ENCODE measurements at places on chromosomes 16 and 17.

- peak; percentile 44 for DNase-seq
Observed at GRCh38 chr16:54373534-54374520, 87.2 kb upstream of the IRX3 start.

DNA sequence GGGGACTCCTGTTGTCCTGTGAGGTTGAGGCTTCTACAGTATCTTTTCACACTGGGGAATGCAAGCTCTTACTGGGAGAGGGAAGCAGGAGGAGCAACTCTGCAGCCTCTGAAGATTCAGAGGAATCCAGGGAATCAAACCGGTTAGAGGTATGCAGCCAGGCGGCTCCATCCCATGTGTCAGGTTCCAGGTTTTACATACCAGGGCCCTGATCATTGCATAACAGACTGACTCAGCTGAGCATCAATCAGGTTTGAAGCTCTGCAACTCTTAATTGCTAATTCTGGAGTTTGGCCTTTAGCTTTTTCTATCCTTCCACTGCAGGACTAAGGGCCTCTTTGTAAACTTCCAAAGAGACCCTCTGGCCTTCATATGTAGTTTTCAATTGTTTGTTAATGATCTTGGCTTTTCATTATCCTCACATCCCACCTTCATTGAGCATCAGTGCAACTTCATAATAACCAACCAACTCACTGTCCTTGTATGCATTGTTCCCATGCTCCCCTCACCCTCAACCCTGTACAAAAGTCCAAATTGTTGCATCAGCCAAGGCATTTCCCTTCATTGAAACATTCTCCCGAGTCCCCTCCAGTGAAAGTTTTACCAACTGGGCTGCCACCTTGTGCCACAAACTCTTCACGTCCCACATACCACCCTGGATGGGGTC, 59.7 kb upstream of the DHX40 start:
- DNase-seq = no peak

- no peak for DNase-seq
Observed at GRCh38 chr16:55372792-55373488, 48.9 kb downstream of the IRX6 start.

DNA sequence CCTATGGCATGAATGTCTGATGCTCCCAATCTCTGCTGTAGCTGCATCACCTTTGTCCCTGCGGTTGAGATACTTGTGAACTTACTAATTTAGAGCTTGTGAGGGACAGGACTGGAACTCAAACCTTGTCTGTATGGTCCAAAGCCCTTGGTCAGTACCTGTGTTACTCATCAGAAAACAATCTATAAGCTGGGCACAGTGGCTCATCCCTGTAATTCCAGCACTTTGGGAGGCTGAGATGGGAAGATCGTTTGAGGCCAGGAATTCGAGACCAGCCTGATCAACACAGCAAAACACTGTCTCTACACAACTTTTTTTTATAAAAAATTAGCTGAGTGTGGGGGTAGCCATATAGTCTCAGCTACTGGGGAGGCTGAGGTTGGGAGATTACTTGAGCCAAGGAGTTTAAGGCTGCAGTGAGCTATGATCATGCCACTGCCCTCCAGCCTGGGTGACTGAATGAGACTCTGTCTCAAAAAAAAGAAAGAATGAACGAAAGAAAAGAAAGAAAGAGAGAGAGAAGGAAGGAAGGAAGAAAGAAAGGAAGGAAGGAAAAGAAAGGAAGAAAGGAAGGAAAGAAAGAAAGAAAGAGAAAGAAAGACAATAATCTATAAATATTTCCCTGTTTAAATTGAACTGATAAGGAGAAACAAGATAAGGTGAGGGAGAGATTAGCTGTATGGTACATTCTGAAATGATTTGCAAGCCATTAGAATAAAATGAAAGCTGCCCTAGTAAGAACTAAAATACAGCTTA, 31.7 kb upstream of the MYH10 start:
- DNase-seq = no peak

- DNase-seq = peak; percentile 42
Observed at GRCh38 chr16:81006211-81006812, 373 bp downstream of the CMC2 start.

Data from brain microvascular endothelial cell (primary cell).